ENCODE measurements at places on chromosomes 12 and 14. TPM values are rescaled to one million over a fixed set of nuclear protein-coding genes. Genes with fewer than 3 reads are reported as not detected.

BHLHE41 gene
- total RNA-seq: 10.7 TPM

PTPN6 gene
- total RNA-seq: 31.5 TPM

ACRBP gene
- total RNA-seq: 1.8 TPM

CBX5 gene
- 32.1 TPM for total RNA-seq

NGB gene
- total RNA-seq: not detected

TSHR gene
- total RNA-seq: not detected

- H3K36me3 ChIP-seq: no peaks in the 10 kb centered on the region
- no peaks in the 10 kb centered on the region for H3K27me3 ChIP-seq
- DNase-seq: no peak
- H3K4me1 ChIP-seq: no peaks in the 10 kb centered on the region
- H3K4me3 ChIP-seq: no peak overlapping the region
- no peak overlapping the region for H3K27ac ChIP-seq
These were observed 1640.0 kb upstream of the SEL1L start for GRCh38 chr14:83173687-83174086.

DNA sequence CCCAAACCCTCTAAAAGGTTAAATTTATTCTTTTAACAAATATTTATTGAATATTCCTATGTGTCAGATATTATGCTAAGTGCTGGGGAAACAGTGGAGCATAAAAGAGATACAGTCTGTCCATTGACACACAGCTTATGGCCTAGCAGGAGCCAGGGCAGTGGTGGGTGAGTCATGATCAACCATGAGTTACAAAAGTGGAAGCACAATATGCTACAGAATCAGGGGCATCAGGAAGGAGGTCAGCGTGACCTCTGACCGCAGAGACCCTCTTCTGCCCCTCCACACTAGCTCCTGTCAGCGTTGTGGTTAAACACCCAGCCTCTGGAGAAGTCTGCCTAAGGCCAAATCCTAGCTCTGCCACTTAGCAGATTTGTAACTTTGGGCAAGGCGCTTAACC lies 4.7 kb upstream of the PPP1R1A start:
- no peaks in the 10 kb centered on the region for H3K36me3 ChIP-seq
- DNase-seq: no peak
- H3K4me1 ChIP-seq: peaks cover 1% of the 10 kb centered on the region
- H3K4me3 ChIP-seq: no peak overlapping the region
- no peaks in the 10 kb centered on the region for H3K27me3 ChIP-seq

DNA sequence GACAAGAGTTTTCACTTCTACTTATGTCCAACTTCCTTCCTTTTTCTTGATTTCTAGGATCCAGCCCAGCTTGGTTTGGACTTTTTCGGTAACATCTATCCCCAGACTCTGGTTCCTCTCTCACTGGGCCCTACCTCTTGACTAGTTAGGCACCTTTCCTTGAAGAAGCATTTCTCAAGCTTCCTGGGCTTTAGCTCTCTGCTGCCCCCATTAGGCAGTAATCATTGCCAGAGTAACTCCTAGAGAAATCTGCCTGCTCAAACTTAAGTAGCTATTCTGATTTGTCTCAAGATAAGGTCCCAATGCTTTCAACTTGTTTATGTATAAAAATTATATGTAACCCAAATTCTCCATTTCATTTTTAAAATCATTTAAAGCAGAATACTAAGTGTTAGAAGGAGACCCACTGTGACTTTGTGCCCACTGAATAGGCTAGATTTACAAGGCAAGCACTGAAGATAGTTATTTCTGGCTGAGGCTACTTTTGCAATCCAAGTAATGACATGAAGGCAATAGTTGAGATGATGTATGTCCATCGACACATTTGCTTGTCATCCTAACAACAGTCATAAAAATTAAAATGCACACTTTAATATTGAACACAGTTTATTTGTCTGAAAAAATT lies 275.0 kb upstream of the G2E3 start:
- H3K36me3 ChIP-seq: no peaks in the 10 kb centered on the region
- no peaks in the 10 kb centered on the region for H3K27me3 ChIP-seq
- no peak overlapping the region for H3K4me3 ChIP-seq
- no peaks in the 10 kb centered on the region for H3K4me1 ChIP-seq
- no peak overlapping the region for H3K27ac ChIP-seq
- DNase-seq: no peak

GRCh38 chr14:95038521-95039250 lies 118.6 kb downstream of the DICER1 start:
- H3K36me3 ChIP-seq: no peaks in the 10 kb centered on the region
- no peak overlapping the region for H3K27ac ChIP-seq
- no peaks in the 10 kb centered on the region for H3K27me3 ChIP-seq
- H3K4me3 ChIP-seq: no peak overlapping the region
- no peak for DNase-seq

DNA sequence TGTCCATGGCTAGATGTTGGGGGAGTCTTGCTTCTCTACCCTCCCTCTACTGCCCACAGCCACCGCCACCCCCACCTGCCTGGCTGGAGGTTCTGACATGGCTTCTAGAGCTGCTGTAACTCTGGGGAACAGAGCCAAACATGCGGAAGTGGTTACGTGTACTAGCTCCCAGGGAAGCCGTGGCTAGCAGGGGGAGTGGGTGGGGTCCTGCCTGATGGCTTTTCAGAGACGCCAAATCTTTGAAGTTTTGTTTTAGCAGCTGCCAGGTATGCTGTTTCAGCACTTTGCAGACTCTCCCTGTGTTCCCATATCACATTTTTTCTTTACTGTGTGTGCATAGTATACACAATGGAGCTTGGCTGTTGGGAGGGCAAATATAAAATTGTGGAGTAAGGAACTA lies 150.3 kb downstream of the TGFB3 start:
- H3K4me3 ChIP-seq: no peak overlapping the region
- H3K4me1 ChIP-seq: no peaks in the 10 kb centered on the region
- H3K27ac ChIP-seq: peak overlapping the region; percentile 44

DNA sequence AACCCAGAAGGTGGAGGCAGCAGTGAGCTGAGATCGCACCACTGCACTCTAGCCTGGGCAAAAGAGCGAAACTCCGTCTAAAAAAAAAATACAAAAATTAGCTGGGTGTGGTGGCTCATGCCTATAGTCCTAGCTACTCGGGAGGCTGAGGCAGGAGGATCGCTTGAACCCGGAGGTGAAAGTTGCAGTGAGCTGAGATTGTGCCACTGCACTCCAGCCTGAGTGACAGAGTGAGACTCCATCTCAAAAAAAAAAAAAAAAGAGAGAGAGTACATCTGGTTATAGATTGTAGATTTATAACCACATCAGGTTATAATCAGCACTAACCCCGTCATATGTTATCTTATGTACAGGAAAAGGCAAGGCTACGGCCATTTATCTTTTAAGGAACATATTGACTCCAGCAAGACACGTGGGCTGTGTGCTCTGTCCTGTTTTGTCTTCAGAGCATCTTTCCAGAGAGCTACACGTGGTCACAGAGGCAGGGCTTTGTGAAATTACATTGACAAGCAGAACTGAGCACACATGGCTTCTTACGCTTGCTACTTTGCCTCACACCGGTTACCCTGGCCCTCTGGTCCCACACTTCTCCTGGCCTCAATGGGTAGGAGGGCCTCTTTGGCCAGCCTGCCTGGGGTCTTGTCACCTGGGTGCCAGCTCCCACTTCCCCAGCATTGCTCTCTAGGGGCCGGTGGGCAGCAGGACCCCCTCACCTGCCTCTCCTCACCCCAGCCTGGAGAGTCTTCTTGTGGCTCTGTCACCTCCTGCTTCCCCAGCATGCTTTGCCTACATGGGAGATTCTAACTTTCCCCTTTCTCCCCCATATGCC lies 6.8 kb upstream of the DYNC1H1 start:
- no peak overlapping the region for H3K4me3 ChIP-seq
- no peaks in the 10 kb centered on the region for H3K4me1 ChIP-seq
- no peak overlapping the region for H3K27ac ChIP-seq
- DNase-seq: no peak
- no peaks in the 10 kb centered on the region for H3K36me3 ChIP-seq

GRCh38 chr14:53367644-53368026 lies 214.5 kb upstream of the DDHD1 start:
- H3K36me3 ChIP-seq: no peaks in the 10 kb centered on the region
- H3K27me3 ChIP-seq: no peaks in the 10 kb centered on the region
- no peak overlapping the region for H3K4me3 ChIP-seq
- DNase-seq: no peak
- no peaks in the 10 kb centered on the region for H3K4me1 ChIP-seq
- H3K27ac ChIP-seq: peak overlapping the region; percentile 48

DNA sequence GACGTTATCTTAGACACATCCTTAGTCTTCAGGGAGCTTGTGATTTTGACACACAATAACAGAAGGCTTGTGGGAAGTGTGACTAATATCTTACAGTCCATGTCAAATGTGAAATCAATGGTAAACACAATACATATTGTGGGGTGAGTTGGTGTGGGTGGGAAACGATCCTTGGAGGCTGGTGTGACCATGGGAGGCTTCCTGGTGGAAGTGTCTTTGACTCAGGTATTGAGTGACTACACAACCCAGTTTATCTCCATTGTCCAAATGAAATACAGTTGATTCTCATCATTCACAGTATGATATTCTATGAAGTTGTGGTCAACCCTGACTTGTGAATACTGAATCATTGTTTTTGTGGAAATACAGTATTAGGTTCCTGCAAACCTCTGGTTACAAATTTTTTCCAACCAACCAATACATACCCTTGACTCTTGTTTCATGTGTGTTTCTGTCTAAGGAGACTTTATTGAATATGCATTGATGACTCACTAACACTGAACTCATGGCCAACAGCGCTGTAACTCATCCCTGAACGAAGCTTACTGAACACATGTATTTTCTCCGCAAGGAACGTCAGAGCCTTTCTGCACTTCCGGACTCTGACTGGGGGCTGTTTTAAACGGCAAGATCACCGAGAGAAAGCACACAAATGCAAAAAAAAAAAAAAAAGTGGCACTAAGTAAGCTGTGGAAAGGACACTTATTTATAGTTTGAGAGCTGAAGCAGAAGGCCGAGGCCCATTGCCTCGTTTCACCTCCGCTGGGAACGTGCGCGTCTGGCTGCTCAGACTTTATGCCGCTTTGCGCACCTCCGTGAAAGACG lies 59.0 kb downstream of the CLMN start:
- H3K4me1 ChIP-seq: peaks cover 29% of the 10 kb centered on the region
- H3K27me3 ChIP-seq: no peaks in the 10 kb centered on the region
- DNase-seq: no peak
- H3K36me3 ChIP-seq: no peaks in the 10 kb centered on the region

DNA sequence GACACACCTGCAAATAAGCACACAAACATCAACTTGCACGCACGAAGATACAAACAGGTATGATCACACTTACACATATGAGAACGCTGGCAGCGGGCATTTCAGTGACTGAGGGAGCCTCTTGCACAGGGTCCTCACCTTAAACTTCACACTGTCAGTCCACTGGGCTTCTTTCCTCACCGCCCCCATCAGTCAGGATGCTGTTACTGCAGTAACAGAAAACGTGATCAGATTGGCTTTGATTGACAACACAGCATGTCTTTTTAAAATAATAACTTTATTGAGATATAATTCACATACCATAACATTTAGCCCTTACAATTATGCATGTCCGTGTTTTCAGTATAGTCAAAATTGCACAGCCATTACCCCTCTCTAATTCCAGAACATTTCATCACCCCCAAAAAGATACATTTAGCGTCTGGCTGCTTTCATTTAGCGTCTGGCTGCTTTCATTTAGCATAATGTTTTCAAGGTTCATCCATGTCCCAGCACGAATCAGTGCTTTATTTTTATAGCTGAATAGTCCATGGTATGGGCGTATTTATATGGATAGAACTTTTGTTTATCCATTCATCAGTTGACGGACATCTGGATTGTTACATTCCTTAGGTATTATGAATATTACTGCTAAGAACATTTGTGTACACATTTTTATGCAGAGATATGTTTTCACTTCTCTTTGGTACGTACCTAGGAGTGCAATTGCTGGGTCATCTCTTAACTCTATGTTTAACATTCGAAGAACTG lies 8.4 kb downstream of the CCDC197 start:
- no peak overlapping the region for H3K27ac ChIP-seq
- H3K36me3 ChIP-seq: no peaks in the 10 kb centered on the region
- no peak overlapping the region for H3K4me3 ChIP-seq
- H3K4me1 ChIP-seq: no peaks in the 10 kb centered on the region

DNA sequence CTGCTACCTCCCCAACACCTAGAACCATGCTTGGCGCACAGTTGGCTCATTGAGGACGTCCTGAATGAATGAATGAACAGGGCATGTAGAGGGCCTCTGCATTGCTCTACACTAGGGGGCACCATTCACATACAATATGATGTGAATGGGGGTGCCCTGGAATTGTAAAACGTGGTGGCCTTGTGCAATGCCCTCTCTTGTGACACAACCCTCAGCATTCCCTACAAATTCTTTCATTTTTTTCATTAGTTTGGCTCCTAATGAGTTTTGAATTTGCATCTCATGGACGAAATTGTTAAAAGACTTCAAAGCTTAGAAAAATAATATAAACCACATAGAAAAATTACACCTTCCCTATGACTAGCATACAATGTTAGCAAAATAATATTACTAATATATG lies 2.3 kb upstream of the DIO2 start:
- H3K4me3 ChIP-seq: no peak overlapping the region
- no peak overlapping the region for H3K27ac ChIP-seq
- no peaks in the 10 kb centered on the region for H3K4me1 ChIP-seq

- H3K27me3 ChIP-seq: peaks cover 91% of the 10 kb centered on the region
- no peak overlapping the region for H3K27ac ChIP-seq
- no peaks in the 10 kb centered on the region for H3K4me1 ChIP-seq
- H3K36me3 ChIP-seq: no peaks in the 10 kb centered on the region
These were observed 16.6 kb upstream of the TBX3 start for GRCh38 chr12:114700392-114701103.

DNA sequence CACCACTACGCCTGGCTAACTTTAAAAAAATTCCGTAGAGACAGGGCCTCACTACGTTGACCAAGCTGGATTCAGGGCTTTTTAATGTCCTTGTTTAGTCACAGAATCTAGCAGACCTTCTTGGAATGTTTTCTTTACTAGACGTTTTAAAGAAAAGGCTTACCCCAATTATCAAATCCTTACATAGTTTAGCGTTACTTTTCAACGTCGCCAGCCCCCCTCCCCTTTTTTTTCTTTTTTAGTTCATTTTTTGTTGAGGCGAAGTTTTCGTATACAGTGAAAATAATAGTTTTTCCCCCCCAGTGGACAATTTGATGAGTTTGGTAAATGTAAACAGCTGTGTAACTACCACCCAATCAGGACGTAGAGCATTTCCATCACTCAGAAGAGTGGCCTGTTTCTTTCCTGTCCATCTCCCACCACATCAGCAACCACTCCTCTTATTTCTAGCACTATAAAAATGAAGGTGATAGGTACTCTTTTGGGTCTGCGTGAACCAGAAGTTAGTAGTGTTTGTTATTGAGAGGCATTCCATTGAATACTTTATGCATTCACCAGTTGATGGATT lies 753 bp upstream of the DLGAP5 start:
- H3K4me1 ChIP-seq: peaks cover 12% of the 10 kb centered on the region
- H3K4me3 ChIP-seq: peak overlapping the region; percentile 63
- H3K27ac ChIP-seq: peak overlapping the region; percentile 87

- H3K4me1 ChIP-seq: peaks cover 4% of the 10 kb centered on the region
- H3K36me3 ChIP-seq: no peaks in the 10 kb centered on the region
- no peak overlapping the region for H3K27ac ChIP-seq
- H3K4me3 ChIP-seq: no peak overlapping the region
- no peaks in the 10 kb centered on the region for H3K27me3 ChIP-seq
These were observed 468.6 kb upstream of the SYT1 start for GRCh38 chr12:78395961-78396360.

GRCh38 chr12:64030155-64030554 lies 185.7 kb downstream of the SRGAP1 start:
- H3K4me1 ChIP-seq: peaks cover 18% of the 10 kb centered on the region
- DNase-seq: no peak
- no peak overlapping the region for H3K4me3 ChIP-seq
